ENCODE measurements at places on chromosomes 1 and 21. TPM values are rescaled to one million over a fixed set of nuclear protein-coding genes. Genes with fewer than 3 reads are reported as not detected.

DNA sequence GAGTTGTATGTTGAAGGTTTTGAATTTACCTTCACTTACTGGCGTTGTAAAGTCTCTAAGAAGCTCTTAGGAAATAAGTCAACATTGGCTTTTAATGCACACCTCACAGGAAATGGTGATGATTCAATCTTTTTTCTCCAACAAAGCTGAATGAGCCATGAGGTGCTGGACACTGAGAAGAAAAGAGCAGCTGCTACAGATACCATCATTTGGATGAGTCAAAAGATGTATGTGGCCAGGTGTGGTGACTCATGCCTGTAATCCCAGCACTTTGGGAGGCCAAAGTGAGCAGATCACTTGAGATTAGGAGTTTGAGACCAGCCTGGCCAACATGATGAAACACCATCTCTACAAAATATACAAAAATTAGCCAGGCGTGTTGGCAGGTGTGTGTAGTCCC lies 3.3 kb upstream of the IL23R start:
- DNase-seq: no peak

DNA sequence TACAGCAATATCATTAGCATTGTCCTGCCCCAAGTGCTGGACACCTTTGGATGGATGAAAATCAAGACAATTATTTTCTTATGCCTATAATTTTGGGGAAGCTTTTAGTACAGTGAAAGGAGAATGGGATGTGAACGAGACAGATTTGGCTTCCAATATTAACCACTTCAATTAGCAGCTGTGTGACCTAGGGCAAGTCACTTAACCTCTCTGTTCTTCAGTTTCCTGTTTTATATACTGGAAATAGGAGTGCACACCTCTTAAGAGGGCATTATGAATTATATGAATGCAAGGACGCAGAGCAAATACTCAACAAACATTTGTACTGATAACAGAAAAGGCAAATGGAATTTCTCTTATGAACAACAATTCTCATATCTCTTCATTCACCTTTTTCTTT lies 18.5 kb downstream of the CYP2J2 start:
- DNase-seq: no peak

DNA sequence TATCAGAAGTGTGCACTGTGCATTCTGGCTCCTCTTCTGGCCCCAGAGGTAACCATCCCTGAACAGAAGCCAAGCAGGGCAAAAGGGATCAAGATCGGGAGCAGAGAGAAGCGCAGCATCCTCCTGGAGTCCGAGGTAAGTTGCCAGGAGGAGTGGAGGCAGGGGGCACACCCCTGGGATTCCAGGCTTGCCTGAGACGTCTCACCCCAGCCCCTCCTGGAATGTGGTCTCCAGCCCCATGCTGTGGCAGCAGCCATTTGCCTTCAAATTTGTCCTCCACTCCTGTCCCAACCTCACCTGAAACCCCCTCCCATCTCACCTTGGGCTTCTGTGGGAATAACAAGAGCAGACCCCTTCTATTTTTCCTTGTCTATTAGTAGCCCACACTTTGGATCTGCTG lies 10.1 kb downstream of the LRRC71 start:
- DNase-seq: no peak

DNA sequence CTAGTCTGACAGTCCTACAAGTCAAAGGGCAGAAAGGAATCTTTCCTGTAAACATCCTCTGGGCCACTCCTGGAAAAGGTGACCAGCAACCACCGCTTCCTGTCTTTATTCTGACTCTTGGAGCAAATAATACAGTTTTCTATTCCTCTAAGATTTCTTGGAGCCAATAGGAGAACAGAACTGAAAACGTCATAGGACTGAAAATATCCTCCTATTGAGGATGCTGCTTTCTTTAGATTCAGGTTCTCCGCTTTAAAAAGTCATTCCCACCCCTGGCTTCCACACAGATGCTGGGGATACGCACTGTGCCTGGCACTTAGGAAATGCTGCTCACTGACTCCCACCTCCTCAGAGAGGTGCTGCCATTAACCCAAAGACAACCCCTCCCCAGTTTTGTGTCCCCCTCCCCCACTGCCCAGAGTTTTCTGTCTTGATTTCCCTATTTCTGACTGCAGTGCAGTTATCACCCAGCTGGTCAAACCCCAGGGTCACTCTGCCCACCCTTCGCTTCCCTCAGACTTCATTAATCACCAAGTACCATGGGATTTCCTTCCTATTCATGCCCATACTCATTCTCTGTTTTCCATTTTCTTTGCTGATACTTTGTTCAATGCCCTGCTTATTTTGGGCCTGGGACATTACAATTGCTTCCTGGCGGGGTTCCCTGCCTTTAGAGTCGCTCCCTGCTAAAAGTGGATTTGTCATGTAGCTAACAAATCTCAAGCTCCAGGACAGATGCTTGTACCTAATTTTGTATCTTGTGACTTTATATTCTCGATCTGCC lies 82.1 kb upstream of the ARHGAP29 start:
- DNase-seq: no peak

Gene F3
- not detected for polyA plus RNA-seq

- DNase-seq: no peak
Observed at GRCh38 chr1:222202831-222203230, 345.1 kb downstream of the HHIPL2 start.

Gene COL11A1
- not detected for polyA plus RNA-seq

DNA sequence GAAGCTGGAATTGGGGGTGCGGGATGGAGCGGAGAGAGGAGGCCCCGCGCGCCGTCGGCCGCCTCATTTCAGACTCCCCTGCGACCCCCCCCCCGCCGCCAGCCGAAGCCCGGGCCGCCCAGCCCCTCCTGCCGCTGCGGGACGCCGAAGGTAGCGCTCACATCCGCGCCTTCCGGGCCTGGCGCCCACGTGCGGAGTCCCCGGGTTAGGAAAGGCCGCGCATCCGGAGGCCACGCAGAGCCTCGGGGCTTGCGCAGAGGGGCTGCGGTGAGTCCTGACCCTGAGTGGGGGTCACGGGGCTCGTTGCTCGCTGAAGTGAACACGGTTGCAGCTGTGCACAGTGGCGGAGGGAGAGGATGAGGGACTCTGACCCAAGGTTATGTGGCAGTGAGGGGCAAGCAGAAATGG lies 552 bp upstream of the ZNF496 start:
- DNase-seq: peak; percentile 42

DNA sequence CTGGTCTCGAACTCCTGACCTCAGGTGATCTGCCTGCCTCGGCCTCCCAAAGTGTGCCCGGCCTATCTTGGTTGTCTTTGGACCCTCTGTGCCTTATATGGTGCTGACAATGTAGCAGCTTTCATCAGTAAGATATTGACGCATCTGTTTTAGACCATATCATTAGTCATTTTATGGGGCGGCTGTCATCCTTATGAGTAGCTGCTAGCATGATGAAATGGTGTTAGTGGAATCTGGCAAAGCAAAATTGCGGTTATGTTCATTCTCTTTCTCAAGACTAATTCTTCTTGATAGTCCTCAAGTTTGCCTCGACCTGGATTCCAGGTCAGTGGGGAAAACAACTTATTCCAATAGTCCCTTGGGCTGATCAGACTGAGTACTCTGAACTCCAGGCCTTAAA lies 199.9 kb downstream of the PRDM2 start:
- DNase-seq: no peak

DNA sequence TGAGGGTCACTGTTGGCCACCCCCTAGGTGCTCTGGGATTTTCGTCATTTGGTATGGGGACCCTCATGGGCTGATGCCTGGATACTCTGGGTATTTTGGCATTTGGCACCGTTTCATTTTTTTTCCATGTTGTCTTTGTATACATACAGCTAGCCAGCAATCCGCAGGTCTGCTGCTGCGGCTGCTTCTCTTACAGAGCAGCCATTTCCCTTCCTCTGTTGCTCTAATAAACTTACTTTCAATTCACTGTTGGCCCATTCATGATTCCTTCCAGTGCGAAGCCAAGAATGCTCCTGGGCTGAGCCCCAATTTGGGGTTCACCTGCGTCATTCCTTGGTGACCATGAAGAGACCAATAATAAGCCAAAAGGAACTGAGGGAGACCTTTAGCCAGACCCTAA lies 21.5 kb downstream of the GON4L start:
- DNase-seq: no peak

GRCh38 chr1:65045022-65045817 lies 78.9 kb upstream of the JAK1 start:
- DNase-seq: no peak

GRCh38 chr1:213397638-213398037 lies 346.6 kb downstream of the RPS6KC1 start:
- DNase-seq: no peak

DNA sequence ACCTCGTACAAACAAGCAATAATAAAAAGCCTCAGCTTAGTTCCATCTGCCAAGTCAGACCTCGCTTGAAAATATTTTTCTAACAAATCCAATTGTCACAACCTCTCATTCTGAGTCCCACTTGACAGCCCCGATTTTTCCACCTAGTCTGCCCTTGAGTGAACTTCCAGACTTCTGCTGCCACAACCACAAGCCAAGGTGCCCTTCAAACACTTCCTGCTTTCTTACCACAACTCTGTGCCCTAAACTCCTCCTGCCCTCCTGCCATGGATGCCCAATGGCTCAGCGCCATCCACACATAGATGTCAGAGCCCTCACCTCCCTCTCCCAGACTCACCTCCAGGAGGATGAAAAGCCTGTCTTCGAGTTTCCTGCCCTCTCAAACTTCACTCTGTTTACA lies 3.9 kb downstream of the TMPRSS2 start:
- DNase-seq: no peak

Gene TRIM17
- 0.39 TPM for polyA plus RNA-seq

DNA sequence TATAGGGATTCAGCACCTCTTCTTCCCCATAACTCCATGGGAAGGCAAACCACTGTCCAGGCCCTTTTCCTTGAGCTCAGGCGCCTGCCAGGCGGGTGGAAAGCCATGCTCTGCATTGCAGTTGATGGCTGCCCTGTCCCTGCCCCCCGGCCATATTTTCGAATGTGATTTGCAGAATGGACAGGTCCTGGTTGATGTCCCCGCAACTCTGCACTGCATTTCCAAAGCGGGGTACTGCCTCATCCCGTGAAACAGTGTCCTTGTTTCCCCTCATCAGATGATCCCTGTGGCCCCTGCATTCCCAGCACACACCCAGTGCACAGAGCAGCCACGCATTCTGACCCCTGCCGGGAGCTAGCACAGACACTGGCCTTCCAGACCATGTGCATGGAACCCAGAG lies 33.7 kb upstream of the SCMH1 start:
- no peak for DNase-seq

Gene REN
- polyA plus RNA-seq: not detected

DNA sequence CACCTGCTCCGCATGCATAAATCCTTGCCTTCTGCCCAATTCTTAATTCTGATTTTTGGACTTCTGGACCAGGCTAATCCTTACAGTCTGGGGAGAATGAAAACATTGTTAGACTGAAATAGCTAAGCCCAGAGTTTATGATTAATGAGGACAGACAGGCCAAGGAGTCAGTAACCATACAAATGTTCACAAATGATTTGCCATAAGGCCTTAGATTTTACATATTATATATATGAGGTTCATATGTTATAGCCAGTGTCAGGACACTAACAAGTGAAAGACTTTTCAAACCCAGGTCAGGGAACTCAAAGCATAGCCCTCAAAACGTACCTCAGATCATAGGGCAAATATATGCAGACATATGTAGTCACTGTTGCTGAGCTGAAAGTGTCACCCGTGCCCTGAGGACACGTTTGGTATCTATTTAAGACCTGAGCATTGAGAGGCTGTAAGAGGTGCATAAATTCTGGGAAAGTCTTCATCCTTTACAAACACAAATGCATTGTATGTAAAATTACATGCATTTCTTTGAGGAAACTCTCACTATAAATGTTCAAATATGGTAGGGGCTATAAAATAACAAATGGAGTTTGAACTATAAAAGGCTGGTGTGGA lies 45.3 kb upstream of the FBXO28 start:
- no peak for DNase-seq

GRCh38 chr1:205410581-205411298 lies 11.1 kb downstream of the LEMD1 start:
- no peak for DNase-seq

DNA sequence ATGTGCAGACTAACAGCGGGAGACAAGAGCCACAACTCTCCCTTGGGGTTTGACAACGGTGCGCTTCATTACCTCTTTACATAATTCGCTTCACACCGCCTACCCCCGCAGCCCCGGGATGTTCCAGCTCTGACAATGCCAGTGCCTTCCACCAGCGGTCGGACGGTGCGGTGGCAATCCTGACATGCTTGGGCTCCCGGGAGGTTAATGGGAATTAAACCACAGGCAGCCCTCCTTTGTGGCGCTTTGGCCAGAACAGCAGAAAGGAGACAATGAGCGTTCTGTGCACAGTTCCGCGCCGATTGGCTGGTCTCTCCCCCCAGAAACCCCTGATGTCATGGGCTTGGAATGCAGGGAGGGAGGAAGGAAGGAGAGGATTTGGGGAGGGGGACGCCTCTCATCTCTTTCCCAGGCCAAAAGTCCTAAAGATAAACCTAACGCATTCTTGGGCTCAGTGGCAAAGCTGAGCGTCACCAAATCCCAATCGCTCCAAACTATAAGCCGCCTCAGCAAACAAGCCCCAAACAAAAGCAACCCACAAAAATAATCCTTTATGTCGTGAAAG lies 1.3 kb downstream of the CNN3 start:
- peak; percentile 2 for DNase-seq

GRCh38 chr1:214823311-214824117 lies 220.5 kb downstream of the CENPF start:
- no peak for DNase-seq

Gene IVL
- not detected for polyA plus RNA-seq

- DNase-seq: no peak
Observed at GRCh38 chr1:73781251-73781650, 416.7 kb downstream of the LRRIQ3 start.

Gene TGFB2
- polyA plus RNA-seq: not detected

- no peak for DNase-seq
Observed at GRCh38 chr1:56330391-56331026, 248.9 kb downstream of the PLPP3 start.

DNA sequence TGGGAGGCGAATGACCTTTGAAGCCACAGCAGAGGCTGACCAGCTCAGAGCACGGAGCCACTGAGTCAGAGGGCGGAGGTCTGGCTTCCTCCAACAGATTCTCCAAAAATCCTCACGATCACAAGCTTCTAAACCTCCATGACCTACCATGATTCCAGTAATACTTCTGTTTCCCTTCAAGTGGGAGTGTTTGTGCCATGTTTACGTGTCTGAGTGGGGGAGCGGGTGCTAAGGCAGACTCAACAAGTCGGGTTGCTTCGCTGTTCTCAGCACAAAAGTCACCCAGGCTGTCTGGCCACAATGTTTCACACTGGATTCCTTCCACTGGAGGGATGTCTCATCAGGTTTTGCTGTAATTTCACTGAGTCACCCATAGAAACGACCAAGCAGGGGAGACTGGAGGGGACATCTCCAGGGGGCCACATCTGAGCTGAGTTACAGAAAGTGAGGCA lies 86.2 kb downstream of the SLC66A1 start:
- DNase-seq: no peak

Gene TOMM40L
- polyA plus RNA-seq: 8.0 TPM

GRCh38 chr21:45306453-45306831 lies 18.7 kb upstream of the POFUT2 start:
- DNase-seq: peak; percentile 49

Gene PRKAA2
- polyA plus RNA-seq: not detected

GRCh38 chr1:39098546-39099250 lies 72.5 kb downstream of the NDUFS5 start:
- DNase-seq: peak; percentile 34

Gene TACSTD2
- not detected for polyA plus RNA-seq

Data from naive thymus-derived CD8-positive, alpha-beta T cell (primary cell).